ENCODE measurements at places on chromosomes 2 and 18.
A peak's percentile ranks its signal among the peaks of the same experiment; 100 is the strongest.

DNA sequence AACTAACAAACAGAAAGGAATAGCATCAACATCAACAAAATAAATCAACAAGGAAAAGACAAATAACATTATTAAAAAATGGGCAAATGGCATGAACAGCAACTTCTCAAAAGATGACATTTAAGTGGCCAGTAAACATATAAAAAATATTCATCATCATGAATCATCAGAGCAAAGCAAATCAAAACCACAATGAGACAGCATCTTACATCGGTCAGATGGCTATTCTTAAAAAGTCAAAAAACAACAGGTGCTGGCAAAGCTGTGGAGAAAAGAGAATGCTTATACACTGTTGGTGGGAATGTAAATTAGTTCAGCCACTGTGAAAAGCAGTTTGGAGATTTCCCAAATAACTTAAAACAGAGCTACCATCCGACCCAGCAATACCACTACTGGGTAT lies 327.1 kb downstream of the CMPK2 start:
- DNase-seq = no peak

DNA sequence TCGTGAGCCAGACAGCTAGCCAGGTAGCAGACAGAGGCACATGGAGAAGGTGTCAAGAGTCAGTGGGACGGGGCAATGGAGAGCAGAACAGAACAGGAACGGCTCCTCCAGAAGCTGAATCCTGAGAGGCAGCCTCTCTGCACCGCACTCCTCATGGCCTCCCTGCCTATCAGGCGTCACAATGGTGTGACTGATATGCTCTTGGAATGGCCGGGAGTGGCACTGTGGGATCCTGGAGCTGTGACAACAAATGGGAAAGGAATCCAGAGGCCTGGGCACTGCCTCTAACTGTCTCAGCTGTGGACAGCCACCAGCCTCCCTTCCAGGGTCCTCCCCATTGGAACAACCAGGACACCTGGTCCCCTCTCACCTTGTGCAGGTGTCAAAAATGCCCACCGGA lies 89.1 kb upstream of the ID2 start:
- no peak for DNase-seq

- DNase-seq = peak; percentile 50
Observed at GRCh38 chr18:52325997-52326396, 14.0 kb upstream of the DCC start.

DNA sequence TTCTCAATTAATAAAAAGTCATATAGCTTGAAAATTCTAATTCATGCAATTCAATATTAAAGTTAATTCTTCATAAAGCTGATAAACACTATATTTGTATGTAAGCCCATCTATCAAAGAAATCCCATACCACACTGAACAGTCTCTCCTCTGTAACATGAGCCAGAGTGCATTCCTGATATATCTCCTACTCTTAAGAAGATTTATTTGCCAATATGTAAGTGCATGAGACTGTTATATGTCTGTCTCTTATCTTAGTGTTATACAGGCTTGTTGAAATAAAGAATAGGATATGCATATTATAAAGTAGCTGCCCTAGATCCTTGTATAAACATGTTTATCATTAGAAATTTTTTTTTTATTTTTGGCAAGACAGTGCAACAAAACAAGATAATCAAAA lies 40.4 kb upstream of the TTC32 start:
- no peak for DNase-seq

DNA sequence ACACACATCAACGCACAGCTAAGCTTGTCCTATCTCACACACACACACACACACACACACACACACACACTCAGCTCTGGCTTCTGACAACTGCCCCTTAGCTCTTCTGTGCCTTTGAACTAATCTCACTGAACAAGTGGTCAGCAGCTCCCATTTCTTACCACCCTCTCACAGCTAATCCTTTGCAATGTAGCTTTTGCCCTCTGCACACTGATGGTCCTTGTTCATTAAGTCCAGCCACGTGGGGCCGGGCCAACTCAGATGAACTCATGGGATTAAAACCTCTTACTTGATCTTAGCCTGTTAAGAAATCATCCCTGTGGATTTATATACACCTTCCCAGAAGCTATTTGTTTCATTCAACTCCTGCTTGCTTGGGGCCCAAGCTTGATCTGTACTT lies 36.6 kb downstream of the DPYSL5 start:
- DNase-seq = no peak

DNA sequence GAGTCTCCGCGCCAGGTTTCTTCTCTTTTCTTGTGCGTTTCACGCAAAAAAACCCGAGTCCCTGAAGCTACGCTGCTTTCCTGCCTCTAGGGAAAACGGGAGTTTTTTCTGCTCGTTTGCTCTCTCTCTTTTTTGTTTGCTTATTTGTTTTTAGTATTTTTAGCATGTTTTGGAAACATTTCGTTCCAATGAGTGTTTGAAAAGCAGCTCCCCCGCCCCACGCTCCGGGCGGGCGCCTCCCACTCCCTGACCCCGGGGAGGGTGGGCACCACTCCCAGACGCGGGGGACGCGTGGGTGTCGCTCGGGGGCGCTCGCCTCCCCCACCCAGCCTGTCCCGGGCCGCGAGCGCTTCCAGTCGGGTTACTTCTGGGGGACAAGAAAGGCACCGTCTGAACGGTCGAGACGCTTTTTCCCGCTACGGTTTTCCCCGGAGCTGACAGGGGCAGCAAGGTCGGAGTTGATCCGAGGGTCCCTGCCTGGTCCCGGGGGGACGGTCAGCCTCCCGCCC lies 446 bp upstream of the EFHD1 start:
- DNase-seq = no peak

DNA sequence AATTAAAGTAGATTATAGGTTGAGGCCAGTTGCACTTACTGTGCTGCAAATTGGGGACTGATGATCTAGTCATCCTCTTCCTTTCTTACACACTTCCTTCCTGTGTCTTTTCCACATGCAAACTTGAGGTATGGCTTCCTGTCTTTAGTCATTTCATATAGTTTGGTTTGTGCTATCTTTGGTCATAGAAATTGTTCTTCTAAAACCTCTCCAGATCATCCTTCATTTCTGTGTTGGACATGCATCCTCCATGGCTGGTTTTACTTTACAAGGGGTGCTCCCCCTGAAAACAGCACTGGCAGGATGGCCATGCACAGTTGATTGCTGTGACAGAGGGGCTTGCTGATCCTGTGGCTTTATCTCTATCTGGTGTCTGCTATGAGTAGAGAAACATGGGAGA lies 36.5 kb downstream of the MGAT5 start:
- DNase-seq = peak; percentile 67

- peak; percentile 70 for DNase-seq
Observed at GRCh38 chr2:151374436-151374835, 17.0 kb downstream of the TNFAIP6 start.

DNA sequence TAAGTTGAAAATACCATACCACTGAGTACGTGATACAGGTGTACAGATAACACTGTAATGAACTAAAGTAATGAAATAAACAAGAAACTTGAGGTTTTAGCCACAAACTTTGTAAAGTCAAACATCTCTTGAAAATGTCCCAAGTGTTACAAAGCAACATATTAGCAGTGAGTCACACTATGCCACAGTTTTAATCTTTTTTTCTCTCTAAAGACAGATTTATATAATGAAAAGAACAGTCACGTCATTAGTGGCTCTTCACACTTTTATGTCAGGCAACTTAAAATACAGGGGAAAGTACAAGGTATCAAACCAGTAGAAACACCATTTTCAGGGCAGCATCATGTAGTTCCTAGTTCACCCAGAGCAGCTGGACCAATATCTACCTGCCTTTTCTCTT lies 42.1 kb downstream of the RAPH1 start:
- no peak for DNase-seq

DNA sequence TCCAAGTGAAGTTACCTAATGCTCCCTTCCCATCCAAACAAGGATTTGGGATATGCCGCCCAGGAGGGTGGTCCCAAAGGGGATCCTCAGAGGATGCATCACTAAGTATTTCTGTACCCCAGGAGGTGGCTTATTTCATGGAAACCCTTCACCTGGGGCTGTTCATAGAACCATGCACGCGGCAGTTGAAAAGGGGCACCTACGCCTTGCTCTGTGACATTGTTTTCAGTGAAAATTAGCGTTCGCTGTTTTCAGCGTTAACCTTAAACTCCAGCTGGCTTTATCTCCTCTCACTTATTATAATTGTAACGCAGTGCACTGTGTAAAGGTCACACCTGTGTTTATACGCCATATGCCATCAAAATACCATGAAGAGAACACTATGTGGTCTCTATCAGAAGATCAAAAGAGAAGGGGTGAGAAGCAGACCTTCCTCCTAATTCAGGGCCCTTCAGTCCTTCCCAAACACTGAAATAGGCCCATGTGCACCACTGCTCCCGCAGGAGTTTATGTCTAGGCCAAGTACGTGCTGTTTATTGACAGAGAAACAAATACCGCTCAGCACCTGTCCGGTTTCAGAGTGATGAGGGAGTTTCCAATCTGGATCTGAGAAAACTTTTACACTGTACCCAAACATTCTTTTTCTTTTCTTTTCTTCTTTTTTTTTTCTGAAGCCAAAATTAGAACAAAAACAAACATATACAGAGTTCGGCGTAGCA lies 162.1 kb downstream of the BCL2 start:
- no peak for DNase-seq

DNA sequence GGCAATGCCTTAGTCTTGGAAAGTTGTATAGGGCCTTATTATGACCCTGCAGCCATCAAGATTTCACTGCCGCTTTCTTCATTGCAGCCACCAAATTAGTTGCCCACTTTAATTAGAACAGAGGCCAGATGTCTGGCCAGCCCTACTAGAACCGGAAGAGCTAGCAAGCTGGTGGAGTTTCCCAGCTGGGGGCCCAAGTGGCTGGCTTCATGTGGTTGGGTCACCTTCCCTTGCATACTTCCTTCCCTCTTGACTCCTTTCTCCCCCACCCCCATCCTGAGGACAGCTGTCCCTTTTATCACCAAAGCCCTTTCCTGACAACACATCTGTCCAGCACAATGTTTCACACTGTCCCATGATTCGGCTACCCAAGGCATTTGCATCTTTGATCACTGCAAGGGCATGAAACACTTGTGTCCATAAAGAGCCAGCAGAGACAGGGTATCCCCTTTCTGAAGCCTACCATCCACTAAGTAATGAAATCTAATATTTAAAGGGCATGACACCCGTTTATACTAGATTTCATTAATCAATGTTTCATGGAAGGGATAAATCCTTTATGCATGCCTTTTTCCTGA lies 187.2 kb downstream of the BCL11A start:
- no peak for DNase-seq

DNA sequence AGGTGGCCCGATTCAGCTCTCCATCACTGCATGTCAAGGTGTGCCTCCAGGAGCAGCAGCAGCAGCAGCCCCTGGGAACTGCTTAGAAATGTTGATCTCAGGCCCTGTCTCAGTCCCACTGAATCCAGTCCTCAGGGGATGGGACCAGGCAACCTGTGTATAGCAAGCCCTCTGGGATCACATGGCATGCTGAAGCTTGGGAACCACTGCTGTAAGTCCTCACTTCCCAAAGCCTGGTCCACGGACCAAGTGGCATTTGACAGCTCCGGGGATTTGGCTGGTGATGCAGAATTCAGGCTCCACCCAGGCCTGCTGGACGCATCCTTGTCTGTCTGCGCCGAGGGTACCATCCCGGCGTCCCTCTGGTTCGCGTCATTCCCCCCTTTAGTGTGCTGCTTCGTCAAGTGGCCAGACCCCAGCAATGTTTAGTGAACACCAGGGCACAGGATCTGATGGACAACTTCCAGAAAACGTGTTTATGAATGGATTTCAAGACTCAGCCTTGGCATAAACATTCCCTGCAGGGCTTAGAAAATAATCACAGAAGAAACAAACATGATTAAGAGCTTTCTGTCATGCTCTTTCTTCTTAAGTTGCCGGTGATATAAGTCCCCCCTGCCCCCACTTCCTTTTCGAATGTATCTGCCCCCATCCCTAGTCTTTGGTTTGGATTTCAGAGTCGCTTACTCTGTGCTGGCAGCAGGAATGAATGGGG lies 234.0 kb downstream of the GBX2 start:
- DNase-seq = no peak

- no peak for DNase-seq
Observed at GRCh38 chr18:79608069-79608468, 71.5 kb upstream of the CTDP1 start.

- peak; percentile 52 for DNase-seq
Observed at GRCh38 chr2:36618381-36618780, 20.4 kb upstream of the FEZ2 start.

DNA sequence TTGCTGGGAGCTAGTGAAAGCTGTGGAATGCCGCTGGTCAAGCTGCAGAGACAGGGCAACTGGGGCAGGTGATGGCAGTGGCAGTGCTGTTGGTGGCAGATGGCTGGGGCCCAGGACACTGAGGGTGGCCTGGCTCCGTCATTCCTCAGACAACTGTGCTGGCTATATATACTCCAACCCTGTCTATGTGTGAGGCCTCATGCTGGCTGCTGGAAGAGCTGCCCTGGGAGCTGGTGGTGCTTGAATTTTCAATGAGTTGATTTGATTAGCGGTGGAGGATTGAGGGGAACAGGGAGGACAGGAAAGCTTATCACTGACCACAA lies 66.5 kb upstream of the TMEM200C start:
- no peak for DNase-seq

DNA sequence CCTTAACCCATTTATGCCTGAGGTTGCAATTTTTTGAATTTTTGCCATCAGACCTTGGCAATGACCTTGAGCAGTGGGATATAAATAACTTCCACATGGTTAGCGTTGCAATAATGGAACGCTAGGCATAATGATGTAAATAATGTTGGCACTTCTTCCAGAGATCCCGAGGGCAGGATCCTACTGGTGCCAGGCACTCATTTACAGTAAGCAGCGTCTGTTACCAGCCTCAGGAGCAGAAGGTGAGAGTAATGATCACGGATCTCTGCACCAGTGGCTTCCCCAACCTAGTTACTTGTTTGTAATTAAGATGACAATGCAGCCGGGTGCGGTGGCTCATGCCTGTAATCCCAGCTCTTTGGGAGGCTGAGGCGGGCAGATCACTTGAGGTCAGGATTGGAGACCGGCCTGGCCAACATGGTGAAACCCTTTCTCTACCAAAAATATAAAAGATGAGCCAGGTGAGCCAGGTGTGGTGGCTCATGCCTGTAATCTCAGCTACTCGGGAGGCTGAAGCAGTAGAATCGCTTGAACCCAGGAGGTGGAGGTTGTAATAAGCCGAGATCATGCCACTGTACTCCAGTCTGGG lies 41.9 kb downstream of the CPO start:
- DNase-seq = no peak

DNA sequence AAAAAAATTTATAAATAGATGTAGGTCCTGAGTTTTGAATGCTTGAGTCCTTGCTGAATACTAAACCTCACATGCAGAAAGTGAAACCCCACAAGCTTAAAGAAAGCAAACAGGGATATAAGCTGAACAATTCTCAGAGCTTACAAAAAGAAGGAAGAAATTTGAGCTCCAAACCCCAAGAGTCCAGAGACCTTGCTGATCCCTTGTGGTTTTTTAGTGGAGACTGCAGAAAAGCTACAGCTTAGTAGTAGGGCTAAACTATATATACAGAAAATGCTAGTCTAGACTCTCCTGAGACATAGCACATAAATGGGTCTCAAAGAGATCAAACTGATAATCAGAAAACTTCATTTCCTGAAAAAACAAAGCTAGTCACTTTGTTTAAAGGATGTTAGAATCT lies 1548.1 kb upstream of the ZEB2 start:
- DNase-seq = no peak

- no peak for DNase-seq
Observed at GRCh38 chr2:7973801-7974480, 707.9 kb upstream of the ID2 start.

GRCh38 chr2:216491793-216492596 lies 6.6 kb upstream of the RPL37A start:
- DNase-seq = no peak

- peak; percentile 29 for DNase-seq
Observed at GRCh38 chr2:71545572-71546274, 92.4 kb downstream of the DYSF start.

Data from kidney capillary endothelial cell (primary cell).